ENCODE measurements at places on chromosomes 7 and 10. TPM values are rescaled to one million over a fixed set of nuclear protein-coding genes. Genes with fewer than 3 reads are reported as not detected.

Gene INA
- polyA plus RNA-seq, result 14.8 TPM

Gene GPR26
- polyA plus RNA-seq, result not detected

Gene CDNF
- 2.3 TPM for polyA plus RNA-seq

Gene VENTX
- polyA plus RNA-seq, result 1.7 TPM

Gene EPDR1
- 8.7 TPM for polyA plus RNA-seq

Gene ELOVL3
- 2.4 TPM for polyA plus RNA-seq

Gene GIMAP7
- polyA plus RNA-seq, result 39.3 TPM

Gene CYP26C1
- 0.10 TPM for polyA plus RNA-seq

Gene RASSF4
- 38.3 TPM for polyA plus RNA-seq

Gene MAGI2
- 3.2 TPM for polyA plus RNA-seq

Gene DGKB
- 3.1 TPM for polyA plus RNA-seq

Gene ZP3
- 13.3 TPM for polyA plus RNA-seq

Gene VIM
- polyA plus RNA-seq, result 377 TPM

Gene SLC39A12
- polyA plus RNA-seq, result not detected

Gene NACAD
- 3.8 TPM for polyA plus RNA-seq

Gene DRGX
- polyA plus RNA-seq, result 9.6 TPM

Data from adrenal gland (tissue), 19 donors.